ENCODE measurements at places on chromosomes 12 and 14.

DNA sequence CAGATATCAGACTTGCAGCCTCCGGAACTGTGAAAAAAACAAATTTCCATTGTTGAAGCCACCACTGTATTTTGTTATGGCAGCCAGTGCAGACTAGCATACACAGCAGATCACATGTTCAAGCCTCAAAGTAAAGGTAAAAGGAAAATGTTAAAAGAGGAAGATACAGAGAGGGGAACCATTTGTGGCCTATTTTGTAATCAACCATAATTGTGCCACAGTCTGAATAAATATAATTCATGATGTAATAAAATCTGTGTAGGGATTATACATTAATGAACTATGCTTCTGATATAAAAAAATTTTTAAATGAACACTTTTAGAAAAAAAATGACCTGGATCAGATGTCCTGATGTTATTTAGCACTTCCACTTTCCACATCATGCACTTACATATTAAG is 79.6 kb downstream of the SLC16A7 start:
- DNase-seq = no peak

DNA sequence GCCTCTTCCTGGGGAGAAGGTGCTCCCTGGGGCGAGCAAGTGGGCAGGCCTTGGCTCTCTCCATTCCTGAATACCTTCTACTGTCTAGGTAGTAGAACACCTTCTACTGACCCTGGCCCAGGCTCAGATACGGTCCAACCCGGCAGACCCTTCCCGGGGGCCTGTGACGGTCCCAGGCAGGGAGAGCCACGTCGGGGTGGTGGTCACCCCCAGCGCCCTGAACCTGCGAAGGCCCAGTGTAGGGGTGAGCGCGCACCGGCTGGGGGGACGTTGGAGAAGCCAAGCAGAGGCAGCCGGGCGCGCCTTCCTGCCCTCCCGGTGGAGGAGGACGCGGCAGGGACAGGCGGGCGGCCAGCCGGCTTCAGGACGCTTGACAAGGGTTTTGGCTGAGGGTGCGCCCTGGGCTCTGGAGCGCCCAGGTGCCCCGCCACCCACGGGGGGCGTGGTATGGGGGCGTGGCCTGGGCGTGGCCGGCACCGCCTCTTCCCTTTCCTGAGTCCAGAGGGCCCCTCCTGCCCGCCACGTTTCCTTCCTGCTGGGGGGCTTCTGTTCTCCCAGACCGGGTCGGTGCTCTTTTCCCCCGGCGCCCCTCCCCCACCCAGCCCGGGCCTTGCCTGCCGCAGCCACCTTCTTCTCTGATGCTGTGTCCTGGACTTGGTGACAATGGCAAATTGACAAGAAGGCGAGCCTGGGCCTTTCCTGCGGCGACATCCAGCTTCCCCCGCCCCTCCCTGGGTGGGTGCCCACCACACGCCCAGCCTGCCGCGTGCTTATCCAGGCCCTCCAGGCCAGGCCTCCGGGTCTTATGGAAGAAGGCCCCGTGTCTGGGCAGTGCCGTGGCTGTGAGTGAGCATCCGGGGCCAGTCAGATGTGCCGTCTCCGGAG is 24.5 kb upstream of the PPP1R13B start:
- no peak for DNase-seq

GRCh38 chr14:23381871-23382270 is 5.0 kb downstream of the CMTM5 start:
- no peak for DNase-seq

DNA sequence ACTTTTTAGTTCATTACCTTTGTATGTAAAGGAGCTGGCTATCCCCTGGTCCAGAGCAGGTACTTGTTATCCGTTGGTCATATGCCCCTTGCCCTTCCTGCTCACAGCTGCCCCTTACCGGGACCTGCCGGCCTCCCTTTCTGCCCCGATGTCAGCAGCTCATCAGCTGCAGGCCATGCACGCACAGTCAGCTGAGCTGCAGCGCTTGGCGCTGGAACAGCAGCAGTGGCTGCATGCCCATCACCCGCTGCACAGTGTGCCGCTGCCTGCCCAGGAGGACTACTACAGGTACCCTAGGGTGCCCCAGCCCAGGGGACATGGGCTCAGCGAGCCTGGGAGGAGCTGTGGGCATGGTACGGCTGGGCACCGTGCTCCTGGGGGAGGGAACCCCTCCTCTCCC is 2.3 kb upstream of the RNU7-1 start:
- DNase-seq = no peak

GRCh38 chr12:38120438-38120837 is 196.1 kb upstream of the ALG10B start:
- no peak for DNase-seq

DNA sequence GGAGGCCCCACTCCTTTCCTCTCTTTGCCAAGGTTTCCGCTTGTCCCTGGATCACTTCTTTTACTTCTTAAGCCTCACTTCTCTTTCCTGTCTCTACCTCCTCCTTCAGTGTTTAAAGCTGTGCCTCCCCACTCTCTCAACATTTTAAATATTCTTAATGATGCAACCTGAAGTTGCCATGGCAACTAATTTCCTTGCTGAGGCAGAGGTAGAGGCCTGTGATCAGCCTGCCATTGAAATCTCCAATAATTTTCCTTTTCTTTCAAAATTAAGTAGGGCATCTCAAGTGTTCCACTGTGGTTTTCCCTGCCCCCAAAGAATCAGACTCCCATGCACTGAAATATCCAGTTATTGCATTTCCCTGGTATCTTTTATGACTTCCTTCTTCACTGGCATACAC is 108.6 kb upstream of the VRK1 start:
- DNase-seq = peak; percentile 11

DNA sequence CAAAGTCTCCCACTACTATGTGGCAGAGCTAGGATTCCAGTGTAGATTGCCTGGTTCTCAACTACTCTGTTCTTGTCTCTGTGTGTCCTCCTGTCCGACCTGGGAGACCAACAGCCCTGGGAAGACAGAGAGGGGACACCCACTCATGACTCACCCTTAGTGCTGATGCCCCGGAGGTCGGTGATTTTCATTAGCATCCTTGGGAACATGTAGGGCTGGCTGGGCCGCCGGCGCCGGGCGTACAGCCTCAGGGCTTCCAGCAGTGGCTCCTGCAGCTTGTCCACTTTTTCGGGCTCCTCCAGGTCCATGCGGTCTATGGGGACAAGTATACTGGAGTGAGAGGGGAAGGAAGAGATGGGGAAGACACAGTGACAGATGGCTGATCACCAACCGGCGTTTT is 5.9 kb upstream of the ITGB7 start:
- DNase-seq = no peak

- DNase-seq = peak; percentile 56
Observed at GRCh38 chr12:106446419-106447092, 89.0 kb downstream of the POLR3B start.

DNA sequence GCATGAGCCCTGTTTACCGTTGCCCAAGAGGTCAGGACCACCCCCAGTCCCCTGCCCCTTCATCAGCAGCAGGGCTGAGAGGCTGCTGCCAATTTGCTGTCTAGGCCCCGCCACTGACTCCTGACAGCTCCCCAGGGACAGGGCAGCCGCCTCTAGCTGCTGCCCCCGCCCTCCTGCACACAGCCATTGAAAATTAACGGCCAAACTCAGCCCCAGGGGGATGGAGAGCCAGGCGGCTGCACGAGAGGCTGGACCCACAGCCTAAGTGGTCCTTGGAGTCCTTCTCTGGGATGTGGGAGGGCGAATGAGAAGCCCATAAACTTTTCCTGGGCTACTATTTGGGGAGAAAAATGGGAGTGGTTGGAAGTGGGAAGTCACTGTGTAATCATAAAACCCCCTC is 4.6 kb downstream of the FOXN4 start:
- DNase-seq = peak; percentile 63

GRCh38 chr14:33792720-33793368 is 158.0 kb downstream of the EGLN3 start:
- DNase-seq = peak; percentile 79

DNA sequence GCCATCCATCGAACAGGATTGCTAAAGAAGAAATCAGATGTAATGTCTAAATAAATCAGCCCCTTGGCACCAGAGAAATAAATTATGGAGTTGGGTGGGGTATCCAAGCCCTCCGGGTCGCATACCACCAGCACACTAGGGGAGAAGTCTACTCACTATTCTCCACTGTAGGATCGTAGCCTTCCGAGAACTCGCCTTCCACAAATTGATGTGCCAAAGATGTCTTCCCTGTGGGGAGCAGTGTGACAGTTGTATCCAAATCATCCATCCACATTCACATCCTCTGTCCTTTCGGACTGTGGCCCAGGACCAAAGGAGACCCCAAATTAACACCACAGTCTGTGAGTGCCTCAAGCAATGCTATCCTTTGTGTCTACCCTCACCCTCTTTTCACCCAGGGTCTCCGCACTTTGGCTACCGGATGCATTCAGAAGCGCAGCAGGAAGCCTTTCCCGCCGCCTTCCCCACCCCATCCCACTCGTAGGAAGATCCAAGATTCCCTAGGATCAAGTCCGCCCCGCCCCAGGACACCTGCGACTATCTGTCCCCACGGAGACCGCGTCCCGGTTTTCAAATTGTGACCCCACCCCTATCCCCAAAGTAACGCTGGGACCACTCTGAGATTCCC is 786 bp downstream of the RHEBL1 start:
- DNase-seq = no peak

GRCh38 chr12:39343665-39344064 is 99.3 kb downstream of the KIF21A start:
- DNase-seq = no peak

DNA sequence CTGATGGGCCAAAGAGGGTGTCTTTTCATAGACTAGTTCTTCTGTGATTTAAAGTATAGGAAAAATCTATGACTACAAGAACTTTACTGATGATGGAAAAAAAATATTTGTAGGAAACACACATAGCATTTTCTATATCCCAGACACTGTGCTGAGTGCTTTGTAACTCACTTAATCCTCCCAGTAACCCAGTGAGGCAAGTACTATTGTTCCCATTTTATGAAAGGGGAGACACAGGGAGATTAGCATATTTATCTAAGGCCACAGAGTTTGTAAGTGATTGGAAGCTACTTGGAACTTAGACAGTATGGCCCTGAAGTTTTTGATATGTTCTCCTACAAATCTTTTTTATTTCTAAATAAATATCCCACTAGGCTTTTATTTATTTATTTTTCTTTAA is 19.9 kb downstream of the PRPF39 start:
- no peak for DNase-seq

DNA sequence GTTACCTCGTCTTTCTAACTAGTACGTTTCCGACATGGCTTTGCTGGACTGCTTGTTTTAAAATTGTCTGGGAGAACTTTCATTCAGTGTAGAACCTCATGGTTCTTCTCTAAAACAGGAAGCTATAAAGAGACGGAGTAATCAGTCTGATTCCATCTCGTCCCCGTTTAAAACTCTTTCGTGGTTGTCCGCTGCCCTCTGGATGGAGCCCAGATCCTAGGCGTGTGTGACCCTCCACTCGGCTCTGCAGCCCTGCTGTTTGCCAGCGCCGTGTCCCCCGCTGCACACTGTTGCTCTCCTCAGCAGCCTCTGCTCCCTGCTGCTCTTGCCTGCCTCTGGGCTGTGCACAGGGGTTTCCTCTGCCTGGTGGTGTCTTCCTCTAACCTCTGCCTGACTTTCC is 50.2 kb downstream of the SLC8B1 start:
- no peak for DNase-seq

DNA sequence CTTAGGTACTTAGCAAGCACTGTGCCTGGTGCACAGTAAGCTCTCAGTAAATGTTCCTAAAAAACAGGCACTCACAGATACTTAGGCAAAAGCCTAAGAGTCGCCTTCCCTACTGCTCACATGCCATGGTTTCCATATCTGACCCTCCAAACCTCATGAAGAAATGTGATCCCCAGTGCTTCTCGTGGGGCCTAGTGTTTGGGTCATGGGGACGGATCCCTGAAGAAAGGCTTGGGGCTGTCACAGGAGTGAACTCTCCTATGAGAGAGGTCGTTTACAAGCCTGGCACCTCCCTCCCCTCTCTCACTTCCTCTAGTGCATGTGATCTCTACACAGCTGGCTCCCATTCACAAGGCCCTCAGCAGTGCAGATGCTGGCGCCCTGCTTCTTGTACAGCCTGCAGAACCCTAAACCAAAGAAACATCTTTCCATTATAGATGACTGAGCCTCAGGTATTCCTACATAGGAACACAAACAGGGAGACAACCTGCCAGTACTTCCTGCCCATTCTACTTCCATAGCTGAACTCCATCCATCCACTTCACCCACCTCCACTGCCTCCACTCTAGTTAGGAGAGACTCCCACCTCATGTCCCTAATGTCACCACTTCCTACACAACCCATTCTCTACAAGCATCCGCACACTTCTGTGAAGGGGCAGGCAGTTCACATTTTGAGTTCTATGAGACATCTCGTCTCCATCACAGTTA is 2.9 kb downstream of the SLC15A4 start:
- DNase-seq = no peak

DNA sequence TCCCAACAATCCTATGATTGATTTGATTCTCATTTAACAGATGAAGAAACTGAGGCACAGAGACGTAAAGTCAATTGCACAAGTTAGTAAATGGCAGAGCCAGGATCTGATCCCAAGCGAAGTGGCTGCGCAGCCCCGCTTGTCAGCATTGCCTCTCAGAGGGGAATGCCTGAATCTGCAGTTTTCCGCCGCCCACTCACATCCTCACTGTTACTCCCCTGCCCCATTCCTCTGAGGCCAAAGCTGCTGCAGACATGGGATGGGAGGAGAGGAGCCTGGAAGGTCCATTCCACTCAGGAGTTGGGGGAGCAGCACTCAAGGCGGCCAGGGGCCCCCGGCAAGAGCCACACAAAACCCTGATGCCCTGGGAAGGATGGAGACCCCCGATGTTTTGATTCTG is 1.0 kb downstream of the NRIP2 start:
- no peak for DNase-seq

- DNase-seq = no peak
Observed at GRCh38 chr14:69314327-69314726, 54.4 kb downstream of the GALNT16 start.

DNA sequence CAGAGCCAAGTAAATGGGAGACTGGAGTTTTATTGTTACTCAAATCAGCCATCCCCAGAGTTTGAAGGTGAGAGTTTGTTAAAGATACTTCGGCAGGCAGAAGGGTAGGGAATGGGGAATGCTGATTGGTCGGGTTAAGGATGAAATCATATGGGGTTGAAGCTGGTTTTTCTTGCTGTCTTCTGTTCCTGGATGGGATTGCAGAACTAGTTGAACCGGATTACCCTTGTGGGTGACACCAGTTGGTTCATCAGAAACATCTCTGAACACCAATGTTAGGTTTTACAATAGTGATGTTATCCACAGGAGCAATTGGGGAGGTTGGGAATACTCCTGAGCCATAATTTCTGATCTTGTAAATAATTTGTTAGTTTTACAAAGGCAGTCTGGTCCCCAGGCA is 18.7 kb upstream of the SMCO2 start:
- no peak for DNase-seq
